ENCODE measurements at places on chromosomes 4 and X.

DNA sequence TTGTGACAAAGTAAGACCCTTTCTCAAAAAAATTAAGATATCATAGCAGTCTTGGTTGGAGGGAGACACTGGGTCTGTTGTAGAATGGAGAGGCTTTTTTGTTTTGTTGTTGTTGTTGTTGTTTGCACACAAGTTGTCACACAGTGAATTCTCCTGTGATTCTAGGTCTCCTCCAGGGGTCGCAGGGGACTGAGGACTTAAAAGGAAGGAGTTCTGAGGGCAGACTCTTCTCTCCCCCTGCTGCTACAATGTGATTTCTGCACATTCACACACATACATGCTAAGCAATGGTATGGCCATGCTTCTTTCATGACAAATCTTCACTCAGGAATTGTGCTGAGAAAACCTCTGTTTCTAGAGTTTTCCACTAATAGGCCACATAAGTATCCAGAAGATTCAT lies 71.1 kb downstream of the ZNF732 start:
- no peak for DNase-seq

DNA sequence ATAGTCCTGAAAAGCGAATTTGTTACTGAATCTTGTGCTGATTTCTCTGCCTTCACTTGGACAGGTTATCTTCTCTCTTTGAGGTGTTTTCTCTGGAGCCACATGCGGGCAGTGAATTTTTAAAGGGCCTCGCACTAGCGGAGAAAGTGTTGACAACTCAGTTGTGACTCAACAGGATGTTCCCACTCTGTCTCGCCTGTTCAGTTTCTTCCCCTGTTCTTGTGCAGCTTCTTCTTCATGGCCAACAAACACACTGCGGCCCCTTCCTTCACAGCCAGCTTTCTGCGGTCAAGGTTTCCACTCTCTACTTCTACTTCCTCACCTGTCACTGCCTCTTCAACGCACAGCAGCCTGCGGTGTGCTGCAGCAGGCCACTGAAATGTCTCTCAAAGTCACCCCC lies 1.1 kb upstream of the SHROOM4 start:
- DNase-seq, result no peak

GRCh38 chrX:12970691-12971202 lies 4.2 kb upstream of the TMSB4X start:
- DNase-seq, result no peak

DNA sequence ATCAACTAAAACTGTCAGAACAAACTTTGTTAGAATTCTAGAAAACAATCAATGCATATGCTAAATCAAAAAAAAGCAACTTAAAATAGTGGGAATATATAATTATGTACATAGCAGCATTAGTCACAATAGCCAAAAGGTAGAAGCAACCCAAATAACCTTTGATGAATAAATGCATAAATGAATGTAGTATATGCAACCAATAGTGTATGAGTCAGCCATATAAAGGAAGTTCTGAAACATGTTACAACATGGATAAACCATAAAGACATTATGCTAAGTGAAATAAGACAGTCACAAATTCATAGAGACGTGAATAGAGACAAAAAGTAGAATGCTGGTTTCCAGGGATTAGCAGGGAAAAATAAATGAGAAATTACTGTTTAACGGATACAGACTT lies 762.8 kb upstream of the INTU start:
- DNase-seq, result no peak

DNA sequence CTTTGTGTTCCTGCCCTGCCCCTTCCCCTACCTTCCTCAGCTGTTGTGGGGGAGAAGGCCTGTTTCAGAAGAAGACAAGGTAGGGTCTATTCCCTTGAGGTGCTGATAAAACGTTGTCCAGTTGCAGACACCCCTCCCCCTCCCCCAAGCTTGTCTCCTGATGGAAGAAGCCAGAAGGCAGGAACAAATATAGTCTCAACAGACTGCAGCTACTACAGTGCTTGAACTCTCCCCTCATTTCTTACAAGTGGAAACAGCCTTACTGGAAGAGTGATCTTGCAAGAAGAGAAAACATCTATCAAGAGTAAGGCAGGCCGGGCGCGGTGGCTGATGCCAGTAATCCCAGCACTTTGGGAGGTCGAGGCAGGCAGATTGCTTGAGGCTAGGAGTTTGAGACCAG lies 11.0 kb upstream of the MAP7D3 start:
- DNase-seq, result no peak

- DNase-seq, result no peak
Measured at GRCh38 chr4:169811476-169811875, 53.7 kb upstream of the HPF1 start.

DNA sequence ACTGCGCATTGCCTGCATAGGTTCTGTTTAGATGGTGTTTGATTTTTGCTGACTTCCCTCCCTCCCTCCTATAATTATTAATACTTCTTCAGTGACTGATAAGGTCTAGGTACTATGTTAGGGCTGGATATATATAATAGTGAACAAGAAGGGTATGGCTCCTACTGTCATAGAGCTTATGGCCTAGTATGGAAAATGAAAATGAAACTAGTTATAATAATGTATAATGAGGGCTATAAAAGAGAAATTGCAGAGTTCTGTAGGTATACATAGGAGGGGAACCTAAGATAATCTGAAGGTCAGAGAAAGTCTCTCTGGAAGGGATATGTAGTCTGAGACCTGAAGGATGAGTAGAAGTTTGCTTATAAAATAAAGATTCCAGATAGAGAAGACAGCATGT lies 102.1 kb downstream of the DCK start:
- DNase-seq, result no peak

DNA sequence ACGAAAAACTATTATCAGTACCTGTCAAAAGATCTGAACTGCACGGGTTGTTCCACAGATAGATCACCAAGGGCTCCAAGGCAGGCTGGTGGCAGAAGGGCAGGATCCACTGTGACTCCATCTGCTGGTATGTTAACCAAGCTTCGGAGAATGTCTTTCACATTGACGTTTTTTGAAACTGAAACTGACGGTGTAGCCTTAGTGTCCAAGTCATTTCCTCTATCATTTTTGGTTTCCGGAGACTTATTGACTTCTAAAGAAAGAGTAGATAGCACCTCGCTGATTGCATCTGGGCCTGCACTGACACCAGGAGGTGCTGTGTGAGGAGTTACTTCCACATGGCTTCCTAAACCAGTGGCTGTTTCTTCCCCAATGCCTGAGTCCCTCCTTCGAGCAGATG lies 186.9 kb downstream of the LRBA start:
- peak; percentile 13 for DNase-seq

- peak; percentile 2 for DNase-seq
Measured at GRCh38 chrX:69618803-69619202, 2.9 kb downstream of the EDA start.

GRCh38 chr4:142467088-142467487 lies 379.0 kb downstream of the INPP4B start:
- DNase-seq, result no peak

GRCh38 chr4:20422398-20422797 lies 170.7 kb downstream of the SLIT2 start:
- DNase-seq, result peak; percentile 11

DNA sequence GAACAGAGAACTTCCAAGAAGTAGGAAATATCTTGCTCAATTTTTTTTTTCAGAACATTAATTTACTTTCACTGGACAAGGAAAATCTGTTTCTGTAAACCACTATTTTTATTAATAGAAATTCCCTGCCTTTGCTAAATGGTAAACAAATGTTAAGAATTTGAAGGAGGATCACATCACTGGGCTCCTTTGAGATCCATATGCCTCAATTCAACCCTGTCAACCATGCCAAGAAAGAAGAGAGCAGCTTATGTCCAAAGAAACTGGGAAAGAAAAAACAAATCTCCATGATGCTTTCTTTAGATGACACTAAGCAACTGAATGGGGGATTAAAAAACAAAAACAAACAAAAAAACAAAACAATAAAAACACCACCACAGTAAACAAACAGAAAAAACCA lies 47.7 kb downstream of the LNX1 start:
- no peak for DNase-seq

DNA sequence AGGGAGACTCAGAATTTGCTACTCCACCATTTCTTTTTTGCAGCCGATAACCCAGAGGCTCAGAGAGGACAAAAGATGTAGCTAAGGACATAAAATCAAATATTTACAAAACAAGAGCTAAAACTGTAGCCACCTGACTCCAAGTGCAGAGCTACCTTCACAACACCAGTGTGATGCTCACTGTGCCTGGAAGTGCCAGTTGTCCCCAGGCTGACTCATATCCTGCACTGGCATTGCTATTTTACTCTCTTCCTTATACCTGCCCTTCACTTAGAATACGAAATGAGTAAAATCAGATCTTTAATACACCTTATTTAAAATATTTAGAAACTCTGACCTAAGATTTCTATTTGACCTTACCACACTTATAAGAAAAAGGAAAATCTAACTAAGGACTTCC lies 39.5 kb downstream of the SLC7A11 start:
- DNase-seq, result no peak

DNA sequence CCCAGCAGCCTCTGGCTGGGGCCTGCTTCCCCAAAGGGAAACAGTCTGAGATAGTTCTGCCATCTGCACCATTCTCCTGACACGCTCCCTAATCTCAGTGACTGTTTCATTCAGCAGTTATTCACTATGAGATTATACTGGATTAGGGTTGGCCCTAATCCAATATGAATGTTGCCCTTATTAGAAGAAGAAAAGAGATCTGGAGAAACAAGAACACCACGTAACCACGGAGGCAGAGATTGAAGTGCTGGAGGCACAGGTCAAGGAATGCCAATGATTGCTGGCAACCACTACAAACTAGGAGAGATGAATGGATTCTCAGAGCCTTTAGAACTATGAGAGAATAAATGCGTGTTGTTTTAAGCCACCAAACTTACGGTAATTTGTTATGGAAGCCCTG lies 7.4 kb downstream of the ACOX3 start:
- no peak for DNase-seq

DNA sequence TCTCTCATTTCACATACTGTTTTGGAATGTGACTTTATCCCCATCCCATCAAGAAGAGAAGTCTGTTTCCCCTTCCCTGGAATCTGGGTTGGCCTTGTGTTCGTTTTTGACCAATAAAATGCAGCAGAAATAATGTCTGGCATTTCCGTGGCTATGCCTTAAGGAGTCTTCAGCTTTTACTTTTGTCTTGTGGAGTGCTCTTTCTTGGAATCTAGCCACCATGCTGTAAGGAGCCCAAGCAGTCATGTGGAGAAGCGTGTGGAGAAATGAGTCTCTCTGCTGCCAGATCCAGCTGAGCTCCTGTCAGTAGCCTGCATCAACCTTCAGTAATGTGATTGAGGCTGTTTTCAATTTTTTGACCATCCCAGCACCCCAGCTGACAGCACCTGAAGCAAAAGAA lies 84.4 kb upstream of the ARMCX2 start:
- no peak for DNase-seq

GRCh38 chr4:182338746-182339145 lies 95.5 kb downstream of the TENM3 start:
- DNase-seq, result no peak

DNA sequence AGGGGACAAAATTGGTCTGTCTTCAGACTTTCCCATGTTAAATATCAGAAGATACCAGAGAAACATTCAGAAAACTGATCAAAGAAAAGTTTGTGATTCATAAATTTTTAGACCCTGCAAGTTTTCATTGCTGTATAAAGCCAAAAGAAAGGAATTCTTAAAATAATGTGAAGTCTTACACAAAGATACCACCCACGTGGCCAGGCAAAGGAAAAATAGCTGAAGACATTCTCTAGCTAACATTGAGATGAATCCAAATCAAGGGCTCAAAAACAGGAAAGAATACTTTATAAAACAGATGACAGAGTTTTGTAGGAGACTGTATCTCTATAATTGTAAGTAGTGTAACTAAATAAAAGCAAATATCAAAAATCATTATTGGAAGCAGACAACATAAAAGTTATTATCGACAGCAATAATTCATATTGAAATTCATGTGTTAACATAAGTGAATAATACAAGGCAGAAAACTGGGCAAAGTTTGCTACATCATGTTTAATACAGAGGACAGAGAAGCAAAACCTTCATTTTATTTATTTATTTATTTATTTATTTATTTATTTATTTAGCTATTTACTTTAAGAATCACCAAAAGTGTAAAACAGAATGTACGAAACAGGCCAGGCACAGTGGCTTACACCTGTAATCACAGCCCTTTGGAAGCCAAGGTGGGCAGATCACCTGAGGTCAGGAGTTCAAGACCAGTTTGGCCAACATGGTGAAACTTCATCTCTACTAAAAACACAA lies 204.6 kb upstream of the SLIT2 start:
- DNase-seq, result no peak

- no peak for DNase-seq
Measured at GRCh38 chrX:115147220-115147619, 42.0 kb upstream of the RBMXL3 start.

GRCh38 chr4:156933633-156934258 lies 37.9 kb downstream of the PDGFC start:
- DNase-seq, result no peak

DNA sequence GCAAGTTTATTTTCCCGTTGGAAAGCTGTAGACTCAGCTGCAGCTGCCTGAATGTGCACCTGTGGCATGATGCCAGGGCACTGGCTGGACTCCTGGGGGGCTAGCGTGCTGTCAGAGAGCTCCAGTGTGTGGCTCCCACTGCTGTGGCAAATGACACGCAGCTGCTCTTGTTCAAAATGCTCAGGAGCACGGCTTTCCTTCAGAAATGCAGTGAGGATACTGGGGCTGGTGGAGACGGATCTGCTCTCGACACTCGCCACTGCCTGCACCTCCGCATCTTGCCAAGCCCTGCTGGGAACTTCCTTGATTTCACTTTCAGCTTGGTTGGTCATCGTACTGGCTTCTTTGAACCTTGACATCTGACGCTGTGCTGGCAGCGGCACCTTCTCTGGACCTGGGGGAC lies 58.7 kb downstream of the GPRIN3 start:
- no peak for DNase-seq

DNA sequence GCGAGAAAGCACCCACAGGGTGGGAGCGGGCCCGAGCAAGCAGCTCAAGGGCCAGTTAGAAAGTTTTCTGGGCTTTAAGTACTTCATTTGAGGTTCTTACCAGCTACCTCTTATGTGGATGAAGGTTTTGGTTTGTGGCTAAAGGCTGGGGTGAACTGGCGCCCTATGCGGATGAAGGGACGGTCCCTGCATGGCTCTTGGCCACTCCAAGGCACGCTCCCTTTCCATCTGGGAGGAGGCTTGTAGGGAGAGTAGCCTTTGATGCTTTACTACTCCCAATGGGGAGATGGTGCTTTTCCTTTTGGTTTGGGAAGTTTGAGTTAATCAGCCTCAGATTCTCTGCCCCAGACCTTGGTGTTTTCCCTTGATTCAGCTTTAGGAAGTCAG lies 17.7 kb downstream of the MRFAP1 start:
- DNase-seq, result no peak

All from stimulated activated CD4-positive, alpha-beta T cell treated with anti-CD3 and anti-CD28 coated beads, Interleukin-2, amount 100 ng/mL, for 48 hours (primary cell).